ENCODE measurements at places on chromosomes 2 and 18.
A peak's percentile ranks its signal among the peaks of the same experiment; 100 is the strongest.

DNA sequence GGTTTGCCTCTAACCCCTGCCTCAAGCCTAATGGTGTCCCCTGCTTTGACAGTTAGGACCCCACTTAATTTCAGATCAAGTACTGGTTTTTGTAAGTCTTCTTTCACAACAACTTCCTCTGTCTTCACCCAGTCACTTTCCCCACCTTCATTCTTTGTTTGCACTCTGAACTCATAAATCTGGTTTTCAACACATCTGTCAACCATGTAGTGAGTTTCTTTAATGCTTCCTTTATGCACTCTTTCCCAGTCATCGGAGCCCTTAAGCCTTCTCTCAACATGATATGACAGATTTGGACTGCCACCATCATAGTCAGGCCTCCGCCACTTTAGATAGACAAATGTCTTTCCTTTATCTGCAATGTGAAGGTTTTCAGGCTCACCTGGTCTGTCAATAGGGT is 109.1 kb downstream of the PLEKHA3 start:
- H3K4me3 ChIP-seq: no peak overlapping the region
- DNase-seq: no peak
- H3K36me3 ChIP-seq: peaks cover 4% of the 10 kb centered on the region
- no peaks in the 10 kb centered on the region for H3K27me3 ChIP-seq
- no peak overlapping the region for H3K27ac ChIP-seq

DNA sequence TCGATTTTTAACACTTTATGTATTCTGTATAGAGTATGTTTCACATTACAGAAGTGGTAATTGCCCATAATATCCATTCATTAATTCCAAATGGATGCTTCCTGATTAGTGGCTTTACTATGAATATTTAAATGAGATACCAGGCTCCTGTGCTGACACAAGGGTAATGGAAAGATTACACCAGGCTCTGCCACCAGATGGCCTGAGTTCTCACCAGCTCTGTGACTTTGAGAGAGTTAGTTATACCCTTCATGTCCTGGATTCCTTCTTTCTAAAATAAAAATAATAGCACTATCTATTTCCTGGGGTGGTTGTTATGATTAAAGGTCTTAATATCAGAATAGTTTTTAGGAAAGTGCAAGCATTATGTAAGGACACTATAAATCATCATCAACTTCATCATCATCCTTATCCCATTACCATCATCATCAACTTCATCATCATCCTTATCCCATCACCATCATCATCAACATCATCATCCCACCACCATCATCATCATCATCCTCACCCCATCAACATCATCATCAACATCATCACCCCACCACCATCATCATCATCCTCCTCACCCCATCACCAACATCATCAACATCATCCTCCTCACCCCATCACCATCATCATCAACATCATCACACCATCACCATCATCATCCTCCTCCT is 151.8 kb downstream of the DNER start:
- H3K36me3 ChIP-seq: no peaks in the 10 kb centered on the region
- H3K4me1 ChIP-seq: no peaks in the 10 kb centered on the region
- DNase-seq: no peak

- H3K4me1 ChIP-seq: peaks cover 49% of the 10 kb centered on the region
- H3K4me3 ChIP-seq: no peak overlapping the region
- H3K27me3 ChIP-seq: no peaks in the 10 kb centered on the region
- DNase-seq: peak; percentile 85
- H3K36me3 ChIP-seq: no peaks in the 10 kb centered on the region
- peak overlapping the region; percentile 70 for H3K27ac ChIP-seq
Observed at GRCh38 chr2:127176371-127177311, 43.5 kb downstream of the CYP27C1 start.

DNA sequence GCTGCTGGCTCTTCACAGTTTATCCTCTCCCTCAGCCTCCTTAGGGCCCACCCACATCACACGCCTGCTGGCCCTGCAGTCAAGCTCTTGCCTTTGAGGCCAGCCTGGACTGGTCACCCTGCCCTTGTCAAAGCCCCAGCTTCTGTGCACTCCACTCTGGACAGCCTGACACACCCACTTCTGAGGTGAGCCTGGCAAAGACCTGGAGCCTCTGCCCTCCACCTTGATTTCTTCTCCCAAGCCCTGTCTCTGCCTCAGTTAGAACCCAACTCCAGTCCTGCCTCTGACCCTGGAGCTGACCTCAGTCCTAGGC is 37.0 kb upstream of the TAF1B start:
- no peak overlapping the region for H3K27ac ChIP-seq
- H3K4me1 ChIP-seq: peaks cover 62% of the 10 kb centered on the region
- no peaks in the 10 kb centered on the region for H3K36me3 ChIP-seq
- no peaks in the 10 kb centered on the region for H3K27me3 ChIP-seq
- no peak overlapping the region for H3K4me3 ChIP-seq

DNA sequence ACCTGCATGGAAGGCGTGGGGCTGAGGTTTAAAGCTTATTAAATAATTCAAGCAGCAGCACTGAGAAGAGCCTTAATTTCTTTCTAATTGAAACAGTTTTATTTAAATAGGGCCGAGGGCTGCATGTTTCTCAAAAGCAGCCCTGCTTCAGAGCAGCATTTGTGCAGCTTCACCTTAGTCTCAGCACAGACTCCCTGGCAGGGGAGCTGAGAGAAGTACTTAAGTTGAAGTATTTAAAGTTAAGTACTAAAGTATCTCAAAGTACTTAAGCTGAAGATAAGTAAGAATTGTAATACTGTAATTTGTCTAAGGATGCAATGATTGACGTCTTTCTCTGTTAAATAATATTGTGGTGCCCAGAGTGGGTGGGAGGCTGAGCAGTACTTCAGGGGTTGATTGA is 31.4 kb downstream of the IMPA2 start:
- H3K27ac ChIP-seq: peak overlapping the region; percentile 75
- H3K4me1 ChIP-seq: peaks cover 56% of the 10 kb centered on the region
- DNase-seq: no peak
- H3K27me3 ChIP-seq: no peaks in the 10 kb centered on the region
- peaks cover 33% of the 10 kb centered on the region for H3K36me3 ChIP-seq

DNA sequence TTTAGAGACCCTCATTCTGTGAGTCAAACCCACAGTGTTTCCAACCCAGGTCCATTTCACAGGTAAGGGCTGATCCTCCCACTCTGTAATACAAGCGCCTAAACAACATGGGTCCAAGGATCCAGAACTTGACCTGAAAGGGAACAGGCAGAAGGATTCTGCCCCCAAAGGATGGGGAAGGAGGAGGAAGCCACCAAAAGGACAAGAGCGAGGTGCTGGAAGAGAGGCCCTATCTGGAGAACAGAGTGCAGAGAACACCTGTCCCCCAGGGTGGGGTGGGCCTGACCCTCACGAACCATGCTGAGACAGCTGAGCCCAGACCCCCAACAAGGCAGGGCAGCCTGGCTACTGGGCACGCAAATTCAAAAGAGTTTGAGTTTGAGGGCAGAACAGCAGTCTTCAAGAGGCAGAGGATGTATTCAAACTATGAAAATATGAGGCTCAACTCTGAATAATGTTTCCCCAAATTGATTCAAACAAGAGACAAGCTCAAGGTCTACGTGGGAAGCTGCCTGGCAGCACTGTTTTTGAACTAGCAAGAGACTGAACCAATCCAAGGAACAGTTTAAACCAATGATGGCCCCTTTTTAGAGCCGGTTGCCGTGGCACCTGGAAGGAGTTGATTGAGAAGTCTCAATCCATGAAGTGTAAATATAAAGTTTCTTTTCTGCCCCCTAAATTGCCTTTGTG is 212.7 kb downstream of the ALPK2 start:
- H3K4me3 ChIP-seq: no peak overlapping the region
- H3K27me3 ChIP-seq: no peaks in the 10 kb centered on the region
- H3K27ac ChIP-seq: no peak overlapping the region
- no peaks in the 10 kb centered on the region for H3K36me3 ChIP-seq
- DNase-seq: no peak

- no peak for DNase-seq
- no peaks in the 10 kb centered on the region for H3K36me3 ChIP-seq
- H3K27me3 ChIP-seq: no peaks in the 10 kb centered on the region
Observed at GRCh38 chr18:49757513-49758262, 55.6 kb downstream of the ACAA2 start.

- no peaks in the 10 kb centered on the region for H3K27me3 ChIP-seq
- H3K4me3 ChIP-seq: no peak overlapping the region
- no peak for DNase-seq
- H3K36me3 ChIP-seq: no peaks in the 10 kb centered on the region
Observed at GRCh38 chr2:38659115-38659514, 6.8 kb upstream of the GALM start.

DNA sequence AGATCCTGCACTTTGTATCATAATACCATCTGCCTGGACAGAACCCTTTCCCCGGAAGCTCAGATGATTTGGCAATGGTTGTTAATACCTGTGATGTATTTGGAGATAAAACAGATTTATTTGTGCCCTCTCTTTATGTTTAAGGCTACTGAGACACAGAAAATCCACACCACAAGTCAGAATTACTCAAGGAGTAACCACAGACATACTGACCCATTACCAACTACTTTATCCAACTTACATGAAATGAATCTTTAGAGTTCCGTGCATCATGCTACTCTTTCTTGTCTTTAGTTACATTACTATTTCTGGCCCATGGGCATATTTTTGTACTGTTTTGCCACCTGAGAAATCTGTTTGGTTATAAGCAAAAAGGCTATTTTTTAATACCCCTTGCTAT is 384.0 kb downstream of the STK39 start:
- no peaks in the 10 kb centered on the region for H3K4me1 ChIP-seq
- no peak overlapping the region for H3K27ac ChIP-seq

- peaks cover 14% of the 10 kb centered on the region for H3K4me1 ChIP-seq
- no peak overlapping the region for H3K4me3 ChIP-seq
- DNase-seq: no peak
- no peaks in the 10 kb centered on the region for H3K36me3 ChIP-seq
- peak overlapping the region; percentile 73 for H3K27ac ChIP-seq
- H3K27me3 ChIP-seq: no peaks in the 10 kb centered on the region
Observed at GRCh38 chr2:157173740-157174184, 83.7 kb upstream of the GALNT5 start.

DNA sequence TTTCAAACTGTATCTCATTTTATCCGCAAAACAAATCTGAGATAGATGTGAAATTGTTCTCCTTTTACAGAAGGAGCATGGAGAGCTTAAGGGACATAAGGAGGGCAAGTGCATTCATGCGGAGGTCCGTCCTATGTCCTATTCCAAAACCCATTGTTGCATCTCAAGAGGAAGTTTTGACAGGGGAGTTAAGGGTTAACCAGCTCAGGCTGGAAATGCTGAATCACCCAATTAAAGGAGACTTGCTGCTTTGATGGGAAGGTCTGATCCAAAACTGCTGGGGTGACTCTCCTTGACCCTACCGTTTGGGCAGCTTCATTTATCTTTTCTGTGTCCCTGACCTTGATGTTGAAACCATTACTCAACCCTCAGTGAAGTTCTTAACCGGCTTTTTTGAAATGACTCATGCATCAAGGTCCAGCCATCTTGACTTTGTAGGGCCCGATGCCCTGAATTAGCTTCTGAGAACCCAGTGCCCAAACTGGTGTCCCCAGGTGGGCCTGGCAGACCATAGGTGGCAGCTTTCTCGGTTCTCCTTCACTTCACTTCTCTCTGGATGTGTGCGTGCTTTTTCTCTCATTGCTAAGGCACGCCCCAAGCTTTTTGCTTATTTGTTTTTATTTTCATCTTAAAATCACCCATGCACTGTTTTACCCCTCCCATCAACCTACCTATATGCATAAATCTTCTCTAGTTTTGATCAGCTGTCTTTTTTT is 15.9 kb upstream of the TXNDC2 start:
- no peak overlapping the region for H3K4me3 ChIP-seq
- no peak for DNase-seq
- no peaks in the 10 kb centered on the region for H3K36me3 ChIP-seq
- no peaks in the 10 kb centered on the region for H3K27me3 ChIP-seq

GRCh38 chr2:63029058-63029457 is 21.6 kb upstream of the OTX1 start:
- H3K36me3 ChIP-seq: peaks cover 5% of the 10 kb centered on the region
- no peak for DNase-seq
- no peak overlapping the region for H3K4me3 ChIP-seq
- no peak overlapping the region for H3K27ac ChIP-seq

DNA sequence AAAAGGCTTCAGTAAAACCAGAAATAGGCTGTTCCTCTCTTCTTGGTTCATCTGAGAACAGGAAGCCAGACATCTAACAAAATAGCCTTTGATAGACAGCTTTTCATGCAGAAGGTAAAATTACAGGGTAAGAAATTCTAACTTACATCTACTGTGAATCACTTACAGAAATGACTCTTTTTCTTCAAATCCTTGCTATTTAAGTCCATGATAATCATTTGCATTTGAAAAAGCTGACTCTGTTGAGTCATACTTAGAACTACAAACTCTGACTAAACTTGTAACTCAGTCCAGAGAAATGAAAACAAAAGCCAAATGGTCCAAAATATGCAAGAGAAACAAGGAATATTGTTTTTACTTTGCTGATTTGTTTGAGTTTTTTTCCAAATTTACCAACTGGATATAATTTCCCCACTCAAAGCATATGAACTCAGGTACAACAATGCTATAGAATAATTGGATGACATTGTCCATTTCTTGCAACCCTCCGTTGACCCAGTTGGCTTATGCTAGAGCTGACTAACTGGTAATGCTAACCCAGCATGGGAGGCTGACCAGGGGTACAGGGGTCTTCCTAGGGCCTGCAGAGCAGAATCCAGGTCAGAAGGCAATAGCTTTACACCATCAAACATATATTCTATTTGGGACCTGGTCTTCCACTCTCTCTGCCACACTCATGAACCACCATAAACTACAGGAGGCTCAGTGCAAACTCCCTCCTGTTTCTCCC is 18.8 kb upstream of the MREG start:
- H3K27ac ChIP-seq: no peak overlapping the region
- H3K36me3 ChIP-seq: peaks cover 11% of the 10 kb centered on the region
- H3K4me1 ChIP-seq: no peaks in the 10 kb centered on the region

- H3K4me1 ChIP-seq: no peaks in the 10 kb centered on the region
- H3K36me3 ChIP-seq: no peaks in the 10 kb centered on the region
- no peak overlapping the region for H3K27ac ChIP-seq
- H3K4me3 ChIP-seq: no peak overlapping the region
- no peak for DNase-seq
- H3K27me3 ChIP-seq: no peaks in the 10 kb centered on the region
Observed at GRCh38 chr2:193868833-193869232, 1674.1 kb upstream of the TMEFF2 start.

DNA sequence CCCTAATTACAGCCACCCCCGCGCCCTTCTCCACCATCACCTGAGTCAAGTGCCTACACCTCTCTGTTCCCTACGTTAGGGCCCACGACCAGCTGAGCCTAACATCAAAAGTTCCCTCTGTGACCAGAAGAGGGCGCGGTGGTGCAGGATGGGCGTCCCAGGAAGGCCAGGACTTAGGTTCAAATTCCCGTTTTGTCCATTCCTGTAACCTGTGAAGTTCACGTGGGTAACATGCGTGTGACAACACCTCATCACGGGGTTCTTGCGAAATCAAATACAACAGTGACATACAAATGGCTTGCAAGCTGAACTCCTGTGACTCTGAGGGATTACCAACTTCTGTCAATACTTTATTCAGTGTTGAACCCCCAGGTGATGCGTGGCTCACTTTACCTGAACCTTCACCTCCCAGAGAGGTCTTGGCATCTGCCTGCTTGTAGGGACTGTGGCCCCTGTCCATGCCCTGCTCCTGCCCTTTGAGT is 207.9 kb downstream of the ARL4C start:
- no peaks in the 10 kb centered on the region for H3K27me3 ChIP-seq
- H3K4me3 ChIP-seq: no peak overlapping the region
- no peak overlapping the region for H3K27ac ChIP-seq
- DNase-seq: peak; percentile 86
